NCI-H524 (cell line): ENCODE measurements at places on chromosomes 1 and 21.
A peak's percentile ranks its signal among the peaks of the same experiment; 100 is the strongest.

- DNase-seq, result no peak
These were observed 18.1 kb downstream of the RGS2 start for GRCh38 chr1:192826791-192827546.

DNA sequence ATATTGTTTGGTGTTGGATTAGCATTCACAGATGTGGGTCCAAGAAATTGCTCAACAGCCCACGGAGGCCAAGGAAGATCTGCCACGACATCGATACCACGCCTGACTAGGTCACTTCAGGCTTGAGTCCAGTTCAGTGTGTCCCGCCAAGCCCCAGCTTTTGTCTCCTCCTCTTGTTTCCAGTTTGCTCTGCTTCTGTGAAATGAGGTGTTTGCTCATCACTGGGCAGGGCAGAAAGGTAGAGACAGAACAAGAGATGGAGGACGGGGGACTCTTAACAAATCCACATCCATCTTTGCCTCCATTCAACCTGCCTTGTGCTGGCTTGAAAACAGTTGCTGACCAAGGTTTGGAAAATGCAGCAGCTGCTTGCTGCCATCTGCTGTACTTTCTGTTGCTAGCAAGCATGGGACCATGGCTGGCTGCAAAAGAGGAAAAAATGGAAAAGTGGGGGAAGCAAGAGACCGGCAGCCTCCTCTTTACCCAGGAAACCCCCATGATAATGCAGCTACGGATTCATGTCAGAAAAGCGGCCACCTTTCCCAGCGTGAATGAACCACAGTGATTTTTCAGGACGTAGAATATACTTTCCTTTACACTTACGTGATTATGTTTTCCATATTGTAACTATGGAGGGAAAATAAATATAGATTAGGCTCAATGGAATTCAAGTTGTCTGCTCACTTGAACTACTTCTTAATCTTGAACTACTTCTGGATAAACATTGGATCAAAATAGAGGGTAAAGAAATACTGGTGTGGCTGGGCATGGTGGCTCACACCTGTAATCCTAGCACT, 80.2 kb upstream of the GREM2 start:
- DNase-seq, result peak; percentile 68

DNA sequence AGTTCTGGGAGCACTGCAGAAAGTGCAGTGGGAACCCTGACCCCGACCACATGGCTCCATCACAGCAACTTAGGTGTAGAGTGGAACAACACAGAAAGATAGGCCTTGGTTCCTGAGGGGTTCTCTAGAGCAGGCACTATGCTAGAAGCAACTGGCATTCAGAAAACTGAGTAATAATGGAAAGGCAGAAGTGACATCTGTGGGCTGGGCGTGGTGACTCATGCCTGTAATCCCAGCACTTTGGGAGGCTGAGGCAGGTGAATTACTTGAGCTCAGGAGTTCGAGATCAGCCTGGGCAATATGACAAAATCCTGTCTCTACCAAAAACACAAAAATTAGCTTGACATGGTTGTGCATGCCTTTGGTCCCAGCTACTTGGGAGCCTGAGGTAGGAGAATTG, 5.3 kb downstream of the MRPS15 start:
- DNase-seq, result no peak

GRCh38 chr1:191508239-191508638, 650.0 kb upstream of the RGS18 start:
- no peak for DNase-seq

DNA sequence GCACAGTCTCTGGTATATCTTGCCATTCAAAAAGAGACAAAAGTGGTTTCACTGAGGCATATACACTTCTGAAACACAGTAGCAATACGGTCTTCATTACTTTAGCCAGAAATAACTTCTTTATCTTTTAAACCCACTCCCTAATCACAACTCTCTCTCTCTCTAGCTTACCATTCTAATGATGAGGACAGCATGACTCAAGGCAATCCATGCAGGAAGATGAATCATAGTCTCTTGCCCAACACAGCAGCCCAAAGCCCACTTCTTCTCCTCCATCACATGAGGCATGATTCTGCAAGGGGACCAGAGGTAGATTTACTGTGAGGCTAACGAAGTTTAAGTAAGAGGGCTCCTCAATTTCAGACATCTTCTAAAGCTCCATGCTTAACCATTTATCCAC, 285.0 kb upstream of the NR5A2 start:
- DNase-seq, result no peak

DNA sequence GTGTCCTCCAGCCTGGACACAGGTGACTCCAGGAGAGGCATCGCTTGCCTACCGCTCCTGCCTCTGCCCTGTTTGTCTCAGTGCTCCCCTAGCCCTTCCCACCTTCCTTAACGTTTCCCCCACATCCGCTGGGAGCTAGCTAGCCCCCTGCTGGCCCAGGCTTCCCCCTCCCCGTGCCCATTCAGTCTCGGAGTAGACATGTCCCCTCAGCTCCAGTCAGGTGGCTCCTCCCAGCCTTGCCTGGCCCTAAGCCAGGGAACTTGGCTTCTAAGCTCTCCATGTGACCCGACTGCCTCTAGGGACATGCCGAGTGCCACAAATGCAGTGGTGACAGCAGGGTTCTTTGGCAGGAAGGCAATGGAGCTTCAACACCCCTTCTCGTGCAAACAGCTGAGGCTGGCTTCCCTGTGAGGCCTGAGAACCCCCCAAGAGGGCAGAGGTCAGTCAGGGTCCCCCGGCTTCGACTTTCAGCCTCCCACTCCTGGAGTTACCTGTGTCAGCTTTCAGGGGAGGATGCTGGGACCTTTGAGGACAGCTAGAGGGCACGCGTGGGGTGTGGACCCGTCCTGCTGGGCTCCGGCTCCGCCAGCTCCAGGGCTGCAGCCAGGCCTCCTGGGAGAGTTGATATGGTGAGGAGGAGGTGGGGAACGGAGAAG, 16.2 kb downstream of the DRAXIN start:
- DNase-seq, result peak; percentile 93

- DNase-seq, result no peak
These were observed 97.9 kb downstream of the DISP1 start for GRCh38 chr1:222912730-222913129.

GRCh38 chr1:226882187-226882586, 11.8 kb downstream of the PSEN2 start:
- DNase-seq, result peak; percentile 55

GRCh38 chr1:75768016-75768415, 18.0 kb upstream of the RABGGTB start:
- DNase-seq, result no peak

DNA sequence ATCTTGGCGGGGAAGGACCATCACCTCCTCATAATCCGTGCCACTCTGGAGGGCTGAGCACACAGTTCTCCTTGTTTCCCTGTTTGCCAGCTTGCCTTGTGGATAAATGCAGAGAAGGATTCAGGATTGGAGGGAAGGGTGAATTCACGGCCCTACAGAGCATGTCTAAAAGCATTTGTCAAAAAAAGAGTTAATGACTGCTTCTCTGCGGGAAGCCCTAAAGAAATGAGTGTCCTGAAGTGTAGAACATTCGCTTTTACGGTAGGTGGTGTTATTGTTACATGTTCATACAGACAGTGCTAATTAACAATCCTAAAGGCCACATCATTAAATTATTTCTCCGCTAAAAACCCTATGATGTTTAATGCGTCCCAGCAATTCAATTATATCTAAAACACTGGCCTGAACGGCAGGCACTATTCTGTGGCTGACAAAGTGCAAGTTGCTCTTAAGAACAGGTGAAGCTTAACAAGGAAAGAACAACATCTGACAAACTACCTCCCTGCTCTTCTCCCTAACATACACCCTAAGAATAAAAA, 112.3 kb upstream of the NFIA start:
- DNase-seq, result no peak

DNA sequence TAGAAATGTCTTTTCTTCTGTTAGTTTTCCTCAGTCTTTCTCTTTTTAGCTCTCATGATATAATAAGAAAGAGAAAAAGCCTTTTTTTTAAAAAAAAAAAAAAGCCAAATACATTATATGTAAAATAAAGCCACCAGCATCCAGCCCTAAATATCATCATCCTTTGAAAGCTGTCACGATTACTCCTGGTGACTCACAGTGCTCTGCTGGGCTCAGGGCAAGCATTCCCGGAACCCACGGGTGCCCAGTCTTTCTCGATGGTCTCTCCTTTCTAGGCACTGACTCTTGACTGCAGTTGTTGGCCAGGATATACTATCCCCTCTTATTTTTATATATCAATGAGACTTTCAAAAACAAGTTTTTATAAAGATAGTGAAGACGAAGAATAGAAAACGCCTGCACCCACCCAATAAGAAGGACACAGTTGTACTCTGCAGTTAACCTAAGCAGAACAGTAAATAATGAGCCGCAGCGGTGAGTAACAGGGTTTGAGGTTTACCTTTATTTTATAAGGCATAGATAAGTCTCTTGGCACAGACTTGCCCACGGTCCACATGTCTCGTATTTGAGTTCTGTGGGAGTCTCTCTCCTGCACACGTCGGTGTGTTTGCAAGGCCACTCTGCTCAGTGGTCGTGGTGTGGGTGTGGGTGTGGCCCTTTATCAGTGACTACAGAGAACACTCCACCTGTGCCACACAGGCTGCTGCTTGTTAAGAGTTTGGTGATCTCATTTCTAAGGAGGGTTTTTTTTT, 15.7 kb upstream of the MX2 start:
- DNase-seq, result no peak

- no peak for DNase-seq
These were observed 7.4 kb downstream of the FOXD3 start for GRCh38 chr1:63329621-63330330.

DNA sequence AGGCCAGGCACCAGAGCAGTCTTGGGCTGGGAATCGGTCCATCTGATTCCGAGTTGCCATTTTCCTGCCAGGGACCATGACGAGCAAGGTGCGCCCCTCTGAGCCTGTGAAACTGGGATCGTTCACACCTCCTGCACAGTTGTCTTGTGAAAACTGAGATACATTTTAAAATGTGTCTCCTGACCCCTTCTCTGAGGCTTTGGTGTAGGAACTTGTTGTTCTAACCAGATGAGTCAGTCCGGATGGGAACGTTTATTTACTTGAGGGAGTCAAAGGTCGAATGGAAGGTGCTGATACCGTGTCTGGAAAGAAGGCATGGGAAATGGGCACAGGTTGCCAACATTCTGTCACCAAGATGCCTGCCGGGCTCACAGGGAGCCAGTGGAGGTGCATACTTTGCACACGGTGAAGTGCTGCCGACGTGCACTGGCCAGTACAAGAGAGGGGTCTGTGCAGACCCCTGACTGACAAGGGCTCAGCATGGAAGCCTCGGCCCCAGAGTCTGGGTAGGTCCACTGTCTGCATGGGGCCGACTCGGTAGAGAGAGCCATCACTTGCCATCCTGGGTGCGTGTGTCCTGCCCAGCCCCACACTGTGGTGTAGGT, 7.4 kb upstream of the KCNN3 start:
- DNase-seq, result no peak

GRCh38 chr1:152224093-152224492, at the start of gene HRNR:
HRNR (minus strand) TSS chr1:152224193; CDS start chr1:152223253, 940 bp downstream.
- DNase-seq, result no peak

GRCh38 chr1:25973610-25974321, 24.1 kb downstream of the PAFAH2 start:
- DNase-seq, result no peak

DNA sequence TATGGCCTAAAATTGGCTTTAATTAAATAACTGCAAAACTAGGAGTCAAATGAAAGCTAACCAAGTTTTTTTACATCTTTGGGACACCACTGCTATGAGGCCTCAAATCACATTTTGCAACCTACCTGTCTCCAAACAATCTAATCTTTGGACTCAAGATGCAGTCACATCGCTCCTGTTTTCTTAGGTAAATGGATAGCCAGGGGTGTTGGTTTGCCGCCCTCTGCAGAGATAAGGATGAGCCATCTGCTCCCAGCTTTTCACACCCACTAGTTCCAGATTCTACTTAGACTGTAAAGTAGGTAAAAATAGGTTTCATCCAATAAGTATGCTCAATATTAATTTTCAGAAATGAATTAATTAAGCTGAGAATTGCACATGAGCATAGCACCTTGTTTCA, 456.5 kb downstream of the KIF26B start:
- DNase-seq, result peak; percentile 14

GRCh38 chr1:12188115-12188514, 21.3 kb downstream of the TNFRSF1B start:
- no peak for DNase-seq

GRCh38 chr1:244857761-244858160, 6.6 kb downstream of the HNRNPU start:
- no peak for DNase-seq

DNA sequence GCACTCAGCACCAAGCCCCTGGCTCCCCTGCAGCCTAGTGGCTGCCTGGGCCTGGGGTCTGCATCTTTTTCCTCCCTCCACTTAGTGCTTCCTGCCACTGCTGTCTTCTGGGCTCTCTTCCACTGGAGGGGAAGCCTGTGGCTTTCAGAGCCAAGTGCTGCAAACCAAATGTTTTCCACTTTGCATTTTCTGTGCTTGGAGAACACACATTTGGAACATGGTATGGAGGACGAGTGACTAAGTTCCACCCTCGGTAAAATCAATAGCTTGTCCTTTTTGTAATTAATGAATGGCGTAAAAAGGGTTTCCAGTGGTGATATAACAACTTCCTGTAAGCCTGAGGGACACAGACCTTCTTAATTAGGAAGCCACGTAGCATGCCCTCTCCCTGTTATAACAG, 10.1 kb upstream of the GPR153 start:
- no peak for DNase-seq

GRCh38 chr21:42231756-42232155, 12.8 kb downstream of the ABCG1 start:
- no peak for DNase-seq

DNA sequence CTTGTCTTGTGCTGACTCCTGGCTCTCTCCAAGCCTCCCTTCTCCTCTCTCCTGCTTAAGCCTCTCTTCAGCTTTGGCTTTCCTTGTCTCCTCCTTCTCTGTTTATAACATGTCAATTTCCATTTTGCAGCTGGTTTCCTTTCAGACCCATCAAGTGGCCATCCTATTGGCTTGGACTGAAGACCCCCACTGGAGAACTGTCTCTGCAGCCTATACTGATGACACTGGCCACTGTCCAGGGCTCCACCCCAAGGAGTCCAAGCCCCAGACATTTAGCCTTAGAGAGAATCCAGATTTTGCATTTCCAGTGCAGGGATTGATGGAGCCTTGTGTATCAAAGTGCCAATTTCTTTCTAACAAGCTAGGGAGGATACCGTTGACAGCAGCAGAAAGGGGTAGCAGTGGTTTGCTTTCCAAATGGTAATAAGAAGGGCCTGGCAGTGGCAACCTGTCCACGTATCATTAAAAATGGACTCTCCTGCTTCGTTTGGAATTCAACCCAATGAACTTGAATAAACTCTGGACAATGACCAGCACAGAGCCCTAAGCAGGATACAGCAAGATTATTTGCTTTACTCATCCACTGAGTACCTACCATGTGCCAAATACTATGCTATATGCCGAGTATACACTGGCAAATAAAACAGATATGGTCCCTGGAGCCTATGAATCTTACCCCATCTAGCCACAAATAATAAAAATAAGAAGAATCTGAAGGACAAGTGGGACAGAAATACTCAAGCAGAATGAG, 6.5 kb downstream of the OVAAL start:
- no peak for DNase-seq
